ENCODE measurements at places on chromosomes 5 and 9.

GRCh38 chr5:144169904-144170275, 569 bp downstream of the YIPF5 start:
- DNase-seq, result no peak

DNA sequence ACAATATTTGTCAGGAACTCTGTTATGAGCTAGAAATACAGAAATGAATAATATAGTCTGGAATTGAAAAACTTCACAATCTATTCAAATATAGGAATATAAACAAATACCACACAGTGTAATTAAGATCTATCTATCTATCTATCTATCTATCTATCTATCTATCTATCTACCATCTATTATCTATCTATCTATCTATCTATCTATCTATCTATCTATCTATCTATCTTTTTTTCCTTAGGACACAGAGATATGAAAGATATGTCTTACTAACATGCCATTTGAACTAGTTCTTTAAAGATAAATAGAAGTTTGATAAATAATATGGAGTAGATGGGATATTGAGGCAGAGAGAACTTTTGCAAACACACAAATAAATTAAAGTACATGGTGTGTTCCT, 357.8 kb downstream of the PARP8 start:
- DNase-seq, result no peak

DNA sequence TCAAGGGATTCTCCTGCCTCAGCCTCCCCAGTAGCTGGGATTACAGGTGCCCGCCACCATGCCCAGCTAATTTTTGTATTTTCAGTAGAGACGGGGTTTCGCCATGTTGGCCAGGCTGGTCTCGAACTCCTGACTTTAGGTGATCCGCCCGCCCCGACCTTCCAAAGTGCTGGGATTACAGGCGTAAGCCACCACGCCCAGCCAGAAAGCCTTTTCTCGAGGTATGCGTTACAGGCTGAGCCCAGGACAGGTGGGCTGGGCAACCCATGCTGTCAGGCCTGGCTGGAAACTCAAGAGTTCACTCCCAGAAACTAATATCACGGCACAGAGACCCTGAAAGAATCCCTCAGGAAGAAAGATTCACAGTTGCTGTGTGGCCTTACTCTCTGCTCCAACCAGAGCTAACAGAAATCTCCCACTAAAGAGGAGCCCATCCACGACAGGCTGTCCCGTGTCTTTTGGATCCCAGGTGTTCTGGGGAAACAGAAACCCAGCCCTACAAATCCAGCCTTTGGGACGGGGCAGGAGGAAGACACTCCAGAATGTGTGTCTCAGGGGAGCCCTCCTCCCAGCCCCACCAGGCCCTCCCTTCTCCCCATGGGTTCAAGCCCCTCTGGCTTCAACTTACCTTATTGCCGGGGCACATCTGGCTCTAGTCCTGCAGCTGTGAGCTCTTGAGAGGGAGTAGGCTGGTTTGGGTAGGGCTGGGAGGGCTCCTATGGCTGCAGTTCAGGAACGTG, 400 bp downstream of the TIFAB start:
- DNase-seq, result no peak

GRCh38 chr5:124847907-124848306, 101.5 kb upstream of the ZNF608 start:
- DNase-seq, result no peak

DNA sequence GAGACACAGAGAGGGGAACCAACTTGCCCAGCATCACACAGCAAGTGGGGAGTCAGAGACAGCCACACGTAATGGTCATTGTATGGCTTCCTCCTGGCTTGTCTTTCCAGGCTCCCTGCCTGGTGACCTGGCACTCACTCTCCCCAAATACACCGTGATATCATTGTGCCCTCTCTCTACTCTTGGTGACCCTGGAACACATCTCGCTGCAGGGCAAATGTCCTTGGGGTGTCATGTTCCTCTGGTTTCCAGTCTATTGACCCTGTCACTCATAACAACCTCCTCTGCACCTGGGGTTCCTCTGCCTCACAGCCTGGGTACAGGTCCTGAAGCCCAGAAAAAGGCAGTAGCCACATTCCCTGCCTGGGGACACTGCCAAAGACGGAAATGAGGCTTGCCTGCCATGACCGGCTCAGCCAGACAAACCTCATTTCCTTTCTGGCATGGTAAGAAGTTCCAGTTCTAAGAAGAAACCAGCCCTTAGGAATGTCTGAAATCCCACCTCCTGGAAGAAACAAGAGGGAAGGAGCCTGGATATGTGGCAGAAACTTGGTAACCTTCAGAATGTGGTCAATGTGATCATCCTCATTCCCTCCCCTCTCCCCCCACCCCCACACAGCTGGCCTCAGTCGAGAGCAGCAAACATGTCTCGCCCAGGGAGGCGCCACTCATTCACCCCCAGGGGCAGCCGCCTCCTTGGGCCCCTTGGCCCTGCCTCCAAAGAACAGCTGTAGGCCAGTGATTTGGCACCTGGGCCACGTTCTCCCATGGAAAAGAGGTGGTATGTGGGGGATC, 30.6 kb upstream of the SMU1 start:
- no peak for DNase-seq

DNA sequence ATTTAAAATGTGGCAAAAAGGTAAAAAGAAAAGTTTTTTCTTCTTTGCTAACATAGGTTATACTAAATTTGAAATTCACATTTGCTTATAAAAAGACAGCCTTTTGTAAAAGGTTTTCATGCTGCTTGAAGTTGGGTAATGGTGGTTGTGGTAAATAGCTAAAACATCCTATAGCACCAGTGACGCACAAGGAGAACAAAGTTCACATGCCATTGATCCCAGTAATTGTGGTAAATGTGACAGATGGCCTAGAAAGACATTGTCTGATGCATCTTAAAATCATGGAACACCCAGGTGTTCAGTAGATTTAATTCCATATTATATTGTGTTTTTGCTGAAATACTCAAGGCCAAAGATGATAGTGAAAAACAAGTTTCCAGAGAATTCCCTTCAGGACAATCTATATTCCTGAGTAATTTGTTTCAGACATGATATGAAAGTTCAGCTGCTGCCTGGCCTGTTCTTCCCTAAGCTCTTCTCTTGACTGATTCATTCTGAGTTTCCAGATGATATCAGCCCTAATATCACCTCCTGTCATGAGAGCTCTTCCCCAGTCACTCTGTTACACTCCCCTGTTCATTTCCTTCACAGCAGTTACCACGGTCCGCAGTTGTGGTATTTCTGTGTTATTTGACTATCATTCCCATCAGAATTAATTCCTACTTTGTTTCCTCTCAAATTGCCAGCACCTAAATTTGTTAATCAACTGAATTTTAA, 4.6 kb upstream of the FBXL17 start:
- DNase-seq, result no peak

- DNase-seq, result no peak
These were observed 45.2 kb upstream of the IL6ST start for GRCh38 chr5:56039985-56040384.

GRCh38 chr9:93134015-93134739, at the start of gene NINJ1:
Gene NINJ1 (minus strand): TSS chr9:93134251. CDS start chr9:93134217, 34 bp downstream.
- DNase-seq, result peak; percentile 82

DNA sequence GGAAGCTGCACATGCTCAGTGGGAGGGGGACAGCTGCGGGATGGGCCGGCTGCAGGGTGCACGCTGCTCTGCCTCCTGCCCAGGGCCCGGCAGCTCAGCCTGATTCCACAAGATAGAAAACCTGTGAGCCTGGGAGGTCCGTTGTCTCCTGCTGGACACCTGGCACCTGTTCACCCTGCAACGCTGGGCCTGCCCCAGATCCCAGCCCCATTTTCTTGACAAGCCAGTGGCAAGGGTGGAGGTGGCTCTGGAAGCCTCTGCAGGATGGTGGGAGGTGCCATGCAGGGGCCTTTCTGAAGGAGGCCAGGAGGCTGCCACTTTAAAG, 68.1 kb upstream of the RNF130 start:
- DNase-seq, result no peak

DNA sequence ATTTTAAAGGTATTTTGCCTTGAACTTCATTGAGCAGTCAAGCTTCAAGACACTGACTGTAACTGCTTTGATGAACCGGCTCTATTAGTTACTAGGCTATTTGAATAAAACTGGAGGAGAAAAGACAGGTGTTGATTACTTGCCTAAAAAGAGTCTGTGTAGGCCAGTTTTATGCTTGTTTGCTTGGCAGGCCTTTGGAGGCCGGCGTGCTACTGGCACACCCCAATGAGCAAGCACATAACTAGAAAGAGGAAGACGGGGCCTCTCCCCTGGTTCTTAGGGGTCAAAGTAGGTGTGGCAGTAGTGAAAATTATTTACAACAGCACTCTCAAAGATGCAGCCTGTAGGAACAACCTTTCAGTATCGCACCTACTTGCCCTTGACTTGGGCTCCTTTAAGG, 2.1 kb upstream of the ZFR start:
- no peak for DNase-seq

GRCh38 chr5:2024986-2025721, 142.4 kb upstream of the IRX4 start:
- DNase-seq, result no peak

DNA sequence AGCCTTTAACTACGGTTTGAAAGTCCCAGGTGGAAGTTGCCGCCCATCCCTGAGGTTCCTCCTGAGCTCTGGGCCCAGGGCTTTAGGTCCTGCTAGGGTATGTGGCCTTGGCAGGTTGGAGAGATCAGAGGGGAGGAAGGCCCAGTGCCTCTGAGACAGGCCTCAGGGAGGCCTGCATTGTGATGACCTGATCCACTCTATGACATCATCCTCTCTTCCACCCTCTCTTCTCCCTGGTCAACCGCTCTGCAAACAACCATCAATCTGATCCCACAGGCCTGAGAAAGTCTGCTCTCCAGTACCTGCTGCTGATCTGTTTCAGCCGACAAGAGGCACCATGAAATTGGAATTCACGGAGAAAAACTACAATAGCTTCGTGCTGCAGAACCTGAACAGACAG, at the start of gene CCIN:
CCIN (plus strand) TSS at position 223 of the 400 bp plus-strand sequence; CDS start at position 338, 115 bp downstream.
- no peak for DNase-seq

- no peak for DNase-seq
These were observed 171.2 kb upstream of the MPDZ start for GRCh38 chr9:13450723-13451122.

DNA sequence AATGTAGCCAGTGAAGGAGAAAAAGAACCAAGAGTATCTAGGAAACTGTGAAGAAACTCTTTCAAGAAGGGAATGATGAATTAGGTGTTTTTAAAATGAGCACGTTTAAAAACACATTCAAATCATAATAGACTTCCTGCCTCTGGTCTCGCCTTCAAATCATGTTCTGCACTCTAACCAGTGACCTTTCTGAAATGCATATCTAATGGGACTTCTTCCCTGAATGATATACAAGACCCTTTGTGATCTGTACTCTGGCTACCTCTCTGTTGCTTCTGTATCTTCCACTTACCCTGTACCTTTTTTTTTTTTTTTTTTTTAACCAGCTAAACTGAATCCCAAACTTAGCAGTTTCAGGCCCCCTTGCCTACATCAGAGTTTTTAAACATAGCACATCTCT, 19.5 kb downstream of the SRFBP1 start:
- DNase-seq, result no peak

DNA sequence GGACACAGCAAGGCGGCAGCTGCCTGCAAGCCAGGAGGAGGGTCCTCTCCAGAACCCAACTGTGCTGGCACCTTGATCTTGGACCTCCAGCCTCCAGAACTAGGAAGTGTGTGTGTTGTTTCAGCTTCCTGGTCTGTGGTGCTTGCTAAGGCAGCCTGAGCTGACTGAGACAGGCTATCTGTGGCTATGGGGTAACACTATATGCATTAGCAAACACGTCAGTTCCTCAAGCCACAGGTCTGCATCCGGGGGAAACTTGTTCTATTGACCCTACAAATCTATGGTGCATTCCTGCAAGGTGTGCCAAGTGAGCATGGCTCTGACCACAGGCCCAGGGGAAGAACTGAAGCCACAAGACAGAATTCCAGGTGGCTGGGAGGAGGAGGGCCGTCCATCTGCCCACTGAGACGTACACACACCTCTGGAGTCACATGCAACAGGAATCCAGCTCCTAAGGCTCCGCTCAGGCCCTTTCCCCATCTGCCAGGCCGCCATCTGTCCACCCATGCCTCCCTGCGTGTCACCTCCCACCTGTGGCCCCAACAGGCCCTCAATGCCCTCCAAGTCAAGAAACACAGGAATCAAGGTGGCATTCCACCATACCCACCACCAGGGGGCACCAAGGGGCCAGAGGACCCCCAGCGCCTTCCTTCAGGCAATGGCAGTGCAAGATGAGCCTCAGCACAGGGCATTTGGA, 174.9 kb downstream of the ROR2 start:
- peak; percentile 51 for DNase-seq

- DNase-seq, result no peak
These were observed 47.7 kb downstream of the UGCG start for GRCh38 chr9:111944241-111944866.

DNA sequence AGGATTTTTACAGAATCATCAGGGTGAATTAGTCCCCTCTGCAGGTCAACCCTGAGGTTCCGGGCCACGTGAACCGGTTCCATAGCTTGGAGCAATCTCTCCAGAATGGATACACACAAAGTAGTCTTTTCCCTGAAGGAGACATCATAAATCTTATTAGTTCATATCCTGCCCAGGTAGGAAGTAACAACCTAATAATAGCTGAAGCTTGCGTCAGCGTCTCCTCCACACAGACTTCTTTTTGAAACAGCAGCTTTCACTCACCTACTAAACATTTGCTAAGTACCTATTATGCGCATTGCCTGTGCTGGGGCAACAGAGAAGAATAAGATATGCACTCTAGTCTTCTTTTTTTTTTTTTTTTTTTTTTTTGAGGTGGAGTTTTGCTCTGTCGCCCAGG, 9.4 kb downstream of the PSMD5 start:
- DNase-seq, result no peak

DNA sequence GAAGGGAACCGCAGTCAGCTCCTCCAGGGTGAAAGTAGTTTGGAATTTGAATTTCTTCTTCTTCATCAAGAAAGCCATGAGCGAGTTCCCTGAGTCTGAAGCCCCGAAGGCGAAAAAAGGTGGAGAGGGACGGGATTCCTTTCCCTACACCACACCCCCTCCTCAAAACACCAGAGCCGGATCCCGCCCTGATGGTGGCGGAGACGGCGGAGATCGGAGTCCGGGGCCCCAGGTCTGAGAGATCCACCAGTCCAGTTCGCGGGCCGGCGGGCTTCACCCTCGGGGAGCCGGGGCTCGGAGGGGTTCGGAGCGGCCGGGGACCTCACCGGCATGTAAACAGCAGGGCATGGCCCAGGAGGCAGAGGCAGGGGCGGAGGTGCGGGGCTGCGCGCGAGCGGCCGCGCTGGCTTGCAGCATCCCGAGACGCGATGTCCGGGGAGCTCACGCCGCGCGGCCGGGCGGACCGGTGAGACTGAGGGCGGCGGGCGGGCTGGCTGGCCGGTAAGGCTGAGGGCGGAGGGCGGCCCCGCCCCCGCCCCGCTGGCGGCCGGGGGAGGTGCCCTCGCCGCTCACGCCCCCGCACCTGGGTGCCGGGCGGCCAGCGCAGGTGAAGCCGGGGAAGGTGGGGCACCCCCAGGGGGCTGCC, 606 bp downstream of the EEIG1 start:
- DNase-seq, result no peak

DNA sequence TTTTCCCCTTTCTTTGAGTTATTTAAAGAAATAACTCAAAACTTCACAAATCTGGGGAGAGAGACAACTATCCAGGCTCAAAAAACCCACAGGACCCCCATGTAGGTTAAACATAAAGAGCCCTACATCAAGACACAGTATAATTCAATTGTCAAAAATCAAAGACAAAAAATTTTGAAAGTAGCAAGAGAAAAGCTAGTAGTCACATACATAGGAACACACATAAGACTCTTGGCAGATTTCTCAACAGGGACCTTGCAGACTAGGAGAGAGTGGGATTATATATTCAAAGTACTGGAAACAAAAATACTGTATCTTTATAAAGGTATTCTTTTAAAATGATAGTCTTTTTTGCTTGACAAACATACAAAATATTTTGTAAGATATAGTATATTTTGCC, 296.9 kb downstream of the OSTF1 start:
- DNase-seq, result no peak

All from stimulated activated CD4-positive, alpha-beta T cell treated with anti-CD3 and anti-CD28 coated beads, Interleukin-12 subunit alpha, Interleukin-12 subunit beta, amount 100 ng/mL, for 4 hours (primary cell).